ENCODE measurements at places on chromosomes 11 and 22. TPM values are rescaled to one million over a fixed set of nuclear protein-coding genes. Genes with fewer than 3 reads are reported as not detected.

MPZL3 gene
- total RNA-seq, result 0.97 TPM

LINC01488 gene
- not detected for total RNA-seq

SLC22A12 gene
- not detected for total RNA-seq

OR8D1 gene
- total RNA-seq, result not detected

FUT4 gene
- 11.8 TPM for total RNA-seq

ADAMTS8 gene
- 0.12 TPM for total RNA-seq

RFPL2 gene
- total RNA-seq, result not detected

TTLL1 gene
- total RNA-seq, result 19.3 TPM

ISX gene
- not detected for total RNA-seq

TMEM151A gene
- total RNA-seq, result 0.16 TPM

GRAMD4 gene
- total RNA-seq, result 38.5 TPM

TRPM5 gene
- not detected for total RNA-seq

FIBIN gene
- 178 TPM for total RNA-seq

Measured in hair follicle dermal papilla cell (primary cell).